ENCODE measurements at places on chromosomes 5 and 9. TPM values are rescaled to one million over a fixed set of nuclear protein-coding genes. Genes with fewer than 3 reads are reported as not detected.

The RNF224 gene
- total RNA-seq, result not detected

The RETREG1 gene
- 21.3 TPM for total RNA-seq

The DENND1A gene
- 21.2 TPM for total RNA-seq

The RNF180 gene
- total RNA-seq, result 41.6 TPM

The CTNND2 gene
- total RNA-seq, result 2.0 TPM

The SPINK7 gene
- total RNA-seq, result 9.6 TPM

The TTC23L gene
- 0.73 TPM for total RNA-seq

The PRUNE2 gene
- 561 TPM for total RNA-seq

The FAM163B gene
- total RNA-seq, result not detected

The SAP30L gene
- total RNA-seq, result 54.7 TPM

The GRM6 gene
- total RNA-seq, result not detected

The ANKRD18B gene
- total RNA-seq, result not detected

GRCh38 chr9:72431036-72431435, 66.0 kb upstream of the ZFAND5 start:
- ATAC-seq, result no peak

DNA sequence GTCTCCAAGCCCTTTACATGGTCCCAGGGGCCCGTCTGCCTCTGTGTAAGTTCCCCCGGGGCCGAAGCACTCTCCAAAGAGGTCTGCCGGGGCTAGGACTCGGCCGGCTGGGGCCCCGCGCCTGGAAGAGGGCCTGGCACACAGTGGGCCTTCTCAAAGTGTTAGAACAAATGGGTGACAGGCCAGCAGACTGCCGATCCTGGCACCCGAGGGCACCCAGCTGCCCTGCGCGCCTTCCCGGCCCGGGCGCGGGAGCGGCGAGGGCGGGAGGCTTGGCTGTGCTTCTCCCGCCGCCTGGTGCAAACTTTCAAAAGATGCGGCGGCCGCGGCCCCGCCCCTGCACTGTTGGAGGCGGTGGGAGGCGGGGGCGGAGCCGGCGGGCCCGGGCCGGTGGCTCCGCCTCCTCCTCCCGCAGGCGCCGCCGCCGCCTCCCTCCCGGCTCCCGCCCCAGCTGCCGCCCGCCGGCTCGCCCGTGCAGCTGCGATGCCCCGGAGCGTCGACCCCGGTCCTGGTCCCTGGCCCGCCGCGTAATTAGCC, at the start of gene NEURL1B:
TSS of gene NEURL1B (plus strand) at position 442 of the 537 bp plus-strand sequence. CDS start 144 bp downstream, outside the sequence.
- peak; percentile 89 for ATAC-seq

DNA sequence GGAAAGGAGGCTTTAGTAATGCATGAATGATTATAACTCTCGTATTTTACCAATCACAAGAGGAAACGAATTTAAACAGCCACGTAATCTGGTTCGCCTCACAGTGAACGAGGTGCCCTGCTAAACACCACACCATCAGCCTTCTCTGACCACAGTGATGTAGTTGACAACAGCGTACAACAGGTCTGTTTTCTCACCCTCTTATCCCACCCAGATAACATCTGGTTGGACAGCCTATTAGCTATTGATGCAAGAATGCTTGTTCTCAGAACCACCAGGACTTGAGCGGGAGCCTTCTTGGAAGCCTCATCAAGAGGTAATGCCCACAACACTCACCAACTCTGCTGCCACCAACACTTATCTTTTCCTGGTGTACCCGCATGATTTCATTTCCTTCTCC, 23.3 kb downstream of the SLC1A3 start:
- no peak for ATAC-seq

GRCh38 chr5:376799-377325, 55.3 kb downstream of the AHRR start:
- ATAC-seq, result no peak

DNA sequence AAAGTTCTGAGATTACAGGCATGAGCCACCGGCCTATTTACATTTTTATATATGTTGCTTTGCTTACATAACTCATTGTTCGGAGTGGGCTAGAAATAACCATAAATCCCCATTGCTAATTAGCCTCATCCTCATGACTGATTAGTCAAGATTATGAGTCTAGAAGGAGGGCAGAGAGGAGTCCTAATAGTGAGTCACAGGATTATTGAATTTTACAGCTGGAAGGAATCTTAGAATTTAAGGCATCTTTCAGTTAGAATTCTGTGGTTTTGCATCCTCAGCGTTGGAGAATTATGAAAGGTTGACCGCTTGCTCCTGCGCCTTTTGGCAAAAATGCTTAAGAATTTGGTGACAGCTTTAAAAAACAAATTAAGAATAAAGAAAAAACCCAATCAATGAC, 2.6 kb upstream of the PBX3 start:
- no peak for ATAC-seq

DNA sequence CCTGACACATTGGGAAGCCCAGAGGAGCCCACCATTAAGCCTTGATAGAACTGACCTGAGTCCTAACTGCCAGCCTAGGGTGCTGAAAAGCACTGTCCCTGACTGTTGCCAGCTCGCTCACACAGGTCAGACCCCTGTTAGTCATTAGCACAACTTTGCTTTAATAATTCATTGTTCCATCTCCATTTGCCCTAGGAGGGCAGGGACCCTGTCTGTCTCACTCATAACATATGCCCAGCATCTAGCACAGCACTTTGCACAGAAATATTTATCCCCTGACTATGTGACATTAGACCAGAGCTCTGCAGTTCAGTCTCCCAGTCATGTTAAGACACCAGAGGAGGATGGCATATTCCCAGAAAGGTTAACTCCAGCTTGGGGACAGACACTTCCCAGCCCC, 61.8 kb upstream of the STXBP1 start:
- no peak for ATAC-seq

DNA sequence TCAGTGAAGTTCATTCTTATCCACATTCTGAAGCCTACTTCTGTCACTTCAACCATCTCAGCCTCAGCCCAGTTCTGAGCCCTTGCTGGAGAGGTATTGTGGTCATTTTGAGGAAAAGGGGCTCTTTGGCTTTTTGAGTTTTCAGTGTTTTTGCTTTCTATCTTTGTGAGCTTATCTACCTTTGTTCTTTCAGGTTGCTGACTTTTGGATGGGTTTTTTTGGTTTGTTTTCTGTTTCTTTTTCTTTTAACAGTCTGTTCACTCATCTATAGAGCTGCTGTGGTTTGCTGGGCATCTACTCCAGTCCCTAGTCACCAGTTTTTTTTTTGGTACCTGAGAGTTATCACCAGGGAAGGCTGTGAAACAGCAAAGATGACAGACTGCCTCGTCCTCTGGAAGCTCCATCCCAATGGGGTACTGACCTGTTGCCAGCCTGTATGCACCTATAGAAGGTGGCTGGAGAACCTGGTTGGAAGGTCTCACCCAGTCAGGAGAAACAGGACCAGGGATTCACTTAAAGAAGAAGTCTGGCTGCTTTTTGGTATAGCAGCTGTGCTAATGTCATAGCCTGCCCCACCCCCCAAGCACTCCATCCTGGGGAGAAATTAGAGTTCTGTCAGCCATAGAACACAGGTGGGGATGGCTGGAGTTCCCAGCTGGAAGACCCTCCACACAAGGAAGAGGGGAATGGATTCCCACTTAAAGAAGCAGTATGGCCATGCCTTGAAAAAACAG, 138.6 kb upstream of the TSLP start:
- ATAC-seq, result no peak

DNA sequence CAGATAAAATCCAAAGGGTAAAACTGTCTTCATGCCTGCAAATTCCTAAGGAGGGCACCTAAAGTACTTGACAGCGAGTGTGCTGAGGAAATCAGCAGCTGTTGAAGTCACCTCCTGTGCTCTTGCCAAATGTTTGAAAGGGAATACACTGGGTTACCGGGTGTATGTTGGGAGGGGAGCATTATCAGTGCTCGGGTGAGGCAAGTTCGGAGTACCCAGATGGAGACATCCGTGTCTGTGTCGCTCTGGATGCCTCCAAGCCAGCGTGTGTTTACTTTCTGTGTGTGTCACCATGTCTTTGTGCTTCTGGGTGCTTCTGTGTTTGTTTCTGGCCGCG, 727 bp upstream of the ADRB2 start:
- peak; percentile 3 for ATAC-seq

- peak; percentile 80 for ATAC-seq
Observed at GRCh38 chr9:127049044-127049443, 73.4 kb downstream of the ANGPTL2 start.

DNA sequence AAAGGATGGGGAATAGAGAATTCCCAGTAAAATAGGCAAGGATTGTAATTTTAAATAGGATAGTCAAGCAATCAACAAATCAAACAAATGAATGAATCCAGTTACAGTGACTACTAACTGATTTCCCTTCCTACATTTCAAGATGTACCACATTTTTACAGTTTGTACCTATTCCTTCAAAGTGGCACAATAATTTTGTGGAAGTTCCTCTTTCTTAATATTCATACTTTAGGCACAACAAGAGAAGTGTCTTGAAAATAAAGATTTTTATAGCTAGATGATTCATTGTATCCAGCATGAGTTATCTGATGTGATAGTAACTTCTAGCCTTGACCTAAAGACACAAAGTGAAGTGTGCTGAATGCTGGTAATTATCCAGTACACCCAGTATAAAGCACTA, 122.2 kb upstream of the ACOT12 start:
- no peak for ATAC-seq

- no peak for ATAC-seq
Observed at GRCh38 chr9:72188232-72188631, 39.0 kb downstream of the GDA start.

GRCh38 chr5:171481571-171482433, 62.4 kb downstream of the FGF18 start:
- ATAC-seq, result no peak

GRCh38 chr9:76913467-76913866, 7.6 kb upstream of the PRUNE2 start:
- ATAC-seq, result no peak

- no peak for ATAC-seq
Observed at GRCh38 chr5:147552897-147553296, 43.0 kb upstream of the DPYSL3 start.

- ATAC-seq, result peak; percentile 13
Observed at GRCh38 chr5:14582797-14583137, 1.2 kb downstream of the OTULINL start.

GRCh38 chr5:64040490-64040889, 78.2 kb upstream of the HTR1A start:
- no peak for ATAC-seq

- ATAC-seq, result no peak
Observed at GRCh38 chr5:157168286-157168685, 2.2 kb upstream of the GARIN3 start.

GRCh38 chr5:76495870-76496269, 92.8 kb downstream of the IQGAP2 start:
- no peak for ATAC-seq

DNA sequence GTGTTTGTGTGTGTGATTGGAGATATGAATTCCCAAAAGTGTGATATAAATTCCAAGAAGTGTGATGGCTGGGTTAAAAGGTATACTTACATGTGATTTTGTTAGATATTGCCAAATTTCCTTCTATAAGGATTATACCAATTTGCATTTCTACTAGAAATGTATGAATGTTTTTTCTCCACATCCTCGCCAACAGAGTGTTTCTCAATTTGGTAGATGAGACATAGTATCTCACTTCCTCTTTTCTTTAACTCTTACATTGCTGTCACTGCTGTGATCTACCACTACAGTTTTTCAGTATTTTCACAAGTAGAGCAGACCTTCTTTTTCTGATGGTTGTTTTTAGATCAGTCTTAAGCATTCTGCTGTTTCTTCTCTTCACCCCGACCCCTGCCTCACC, 111.3 kb downstream of the FER start:
- no peak for ATAC-seq

DNA sequence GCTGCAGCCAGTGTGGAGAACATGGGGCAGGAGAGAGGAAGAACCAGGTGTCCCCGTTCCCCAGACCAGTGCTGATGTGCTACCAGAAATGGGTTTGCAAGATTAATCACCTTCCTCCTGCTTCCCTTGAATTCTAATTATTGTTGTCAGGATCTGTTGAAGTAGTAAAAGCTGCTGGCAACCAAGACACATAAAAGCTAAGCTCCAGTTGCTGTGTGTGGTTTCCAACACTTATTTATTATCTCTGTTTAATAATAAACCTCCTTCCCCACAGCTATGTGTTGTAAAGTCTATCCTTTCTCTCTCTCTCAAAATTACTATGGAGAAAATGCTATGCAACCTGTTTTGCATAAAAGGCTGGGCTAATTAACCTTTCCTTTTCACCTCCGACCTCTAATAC, 2.3 kb upstream of the RETREG1 start:
- ATAC-seq, result no peak

GRCh38 chr5:3343211-3343610, 252.4 kb upstream of the IRX1 start:
- no peak for ATAC-seq

- ATAC-seq, result no peak
Observed at GRCh38 chr9:18989865-18990264, 43.1 kb downstream of the SAXO1 start.

GRCh38 chr9:122032346-122032745, 60.8 kb downstream of the TTLL11 start:
- ATAC-seq, result no peak

DNA sequence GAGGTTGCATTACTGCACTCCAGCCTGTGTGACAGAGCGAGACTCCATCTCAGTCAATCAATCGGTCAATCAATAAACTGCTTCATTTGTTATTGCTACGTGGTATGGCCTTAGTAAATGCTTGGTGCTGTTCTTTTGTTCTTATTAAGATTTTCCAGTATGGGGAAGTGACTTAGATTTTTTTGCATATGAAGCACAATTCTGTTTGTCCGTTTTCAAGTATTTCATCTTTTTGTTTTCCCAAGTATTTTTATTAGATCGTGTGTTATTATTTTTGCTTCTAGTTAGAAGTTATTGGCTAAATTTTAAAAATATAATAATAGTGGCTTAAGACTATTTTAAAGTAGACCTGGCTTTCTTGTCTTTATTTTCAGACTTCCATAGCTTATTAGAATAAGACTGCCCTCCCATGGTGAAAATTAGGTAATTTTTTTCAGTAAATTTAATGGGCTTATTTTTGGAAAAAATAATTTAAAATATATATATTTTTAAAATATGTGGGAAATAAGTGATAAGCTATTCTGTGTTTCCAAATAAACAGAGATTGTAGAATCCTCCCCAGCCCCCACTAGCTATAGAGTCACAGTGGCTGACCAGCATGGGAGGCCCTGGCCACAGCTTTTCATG, 14.7 kb upstream of the OMD start:
- ATAC-seq, result no peak

DNA sequence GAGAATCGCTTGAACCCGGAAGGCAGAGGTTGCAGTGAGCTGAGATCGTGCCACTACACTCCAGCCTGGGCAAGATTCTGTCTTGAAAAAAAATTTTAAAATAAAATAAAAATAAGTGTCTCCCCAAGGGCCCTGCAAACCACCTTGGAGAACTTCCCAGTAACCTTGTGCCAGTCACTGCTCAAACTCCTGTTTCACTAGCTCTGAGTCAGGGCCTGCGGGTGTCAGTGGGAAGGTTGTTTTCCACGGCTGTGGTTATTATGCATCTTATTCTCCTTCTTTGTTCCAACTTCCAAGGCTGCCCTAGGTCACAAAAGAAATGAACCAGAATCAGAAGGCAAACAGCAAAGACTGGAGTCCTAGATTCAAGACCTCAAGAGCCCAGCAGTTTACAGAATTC, 246.7 kb downstream of the ADAMTSL1 start:
- ATAC-seq, result no peak

GRCh38 chr9:124456341-124457078, 6.3 kb downstream of the ADGRD2 start:
- ATAC-seq, result no peak

- ATAC-seq, result no peak
Observed at GRCh38 chr5:157470631-157471030, 10.6 kb downstream of the NIPAL4 start.

GRCh38 chr5:120251898-120252297, 212.2 kb upstream of the PRR16 start:
- no peak for ATAC-seq
